ENCODE measurements at places on chromosomes 1 and 21.

GRCh38 chr1:61452176-61453035, 272.5 kb downstream of the TM2D1 start:
- peak; percentile 28 for DNase-seq

- DNase-seq, result no peak
Observed at GRCh38 chr1:30708361-30708728, 15.0 kb downstream of the MATN1 start.

GRCh38 chr1:42490237-42490636, 27.2 kb downstream of the CCDC30 start:
- no peak for DNase-seq

DNA sequence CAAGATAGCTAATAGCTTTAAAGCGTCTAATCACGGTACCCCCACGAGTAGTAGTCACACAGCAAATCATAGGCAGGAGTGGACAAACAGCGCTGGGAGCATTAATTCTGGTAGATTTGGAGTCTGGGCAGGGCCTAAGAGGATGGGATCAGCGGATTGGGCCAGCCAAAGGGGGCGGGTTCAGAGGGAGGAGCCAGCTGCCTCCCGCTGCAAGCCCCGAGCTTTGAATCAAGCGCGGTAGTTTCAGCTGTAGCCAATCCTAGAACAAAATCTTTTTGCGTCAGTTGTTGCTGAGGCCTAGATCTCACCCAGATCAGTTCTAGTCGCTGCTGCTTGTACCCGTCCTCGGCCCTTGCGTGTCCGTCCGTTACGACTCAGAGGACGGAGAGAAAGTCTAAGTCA, 576 bp upstream of the NASP start:
- DNase-seq, result peak; percentile 97

- peak; percentile 57 for DNase-seq
Observed at GRCh38 chr1:91736715-91737615, 149.0 kb downstream of the TGFBR3 start.

GRCh38 chr21:34580181-34580700, 34.7 kb downstream of the RCAN1 start:
- DNase-seq, result no peak
